ENCODE measurements at places on chromosomes 16 and 17.

DNA sequence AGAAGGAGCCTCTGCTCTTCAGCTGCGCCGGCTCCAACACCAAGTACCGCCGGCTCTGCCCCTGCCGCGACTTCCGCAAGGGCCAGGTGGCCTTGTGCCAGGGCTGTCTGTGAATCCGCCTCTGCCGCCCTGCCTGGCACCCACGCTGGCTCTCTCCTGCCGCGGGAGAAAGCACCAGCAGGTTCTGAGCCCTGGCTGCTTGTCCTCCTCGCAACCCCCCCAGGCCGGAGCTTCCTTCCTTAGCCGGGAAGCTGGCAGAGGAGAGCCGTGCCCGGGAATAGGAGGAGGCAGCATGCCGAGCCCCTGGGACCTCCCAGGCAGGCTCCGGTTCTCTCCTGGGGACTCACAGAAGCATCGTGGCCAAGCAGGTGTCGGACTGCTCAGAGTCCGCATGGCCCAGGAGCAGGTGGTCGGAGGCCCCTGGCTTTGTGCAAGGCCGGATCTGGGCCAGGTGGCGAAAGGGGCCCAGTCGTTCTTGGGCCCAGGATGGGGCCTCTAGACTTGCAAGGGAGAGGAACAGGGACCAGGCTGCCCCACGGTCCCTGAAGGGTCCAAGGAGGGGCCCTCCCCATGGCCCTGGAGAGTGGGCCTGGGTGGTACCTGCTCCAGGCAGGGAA, 80.6 kb downstream of the MGAT5B start:
- DNase-seq: no peak

DNA sequence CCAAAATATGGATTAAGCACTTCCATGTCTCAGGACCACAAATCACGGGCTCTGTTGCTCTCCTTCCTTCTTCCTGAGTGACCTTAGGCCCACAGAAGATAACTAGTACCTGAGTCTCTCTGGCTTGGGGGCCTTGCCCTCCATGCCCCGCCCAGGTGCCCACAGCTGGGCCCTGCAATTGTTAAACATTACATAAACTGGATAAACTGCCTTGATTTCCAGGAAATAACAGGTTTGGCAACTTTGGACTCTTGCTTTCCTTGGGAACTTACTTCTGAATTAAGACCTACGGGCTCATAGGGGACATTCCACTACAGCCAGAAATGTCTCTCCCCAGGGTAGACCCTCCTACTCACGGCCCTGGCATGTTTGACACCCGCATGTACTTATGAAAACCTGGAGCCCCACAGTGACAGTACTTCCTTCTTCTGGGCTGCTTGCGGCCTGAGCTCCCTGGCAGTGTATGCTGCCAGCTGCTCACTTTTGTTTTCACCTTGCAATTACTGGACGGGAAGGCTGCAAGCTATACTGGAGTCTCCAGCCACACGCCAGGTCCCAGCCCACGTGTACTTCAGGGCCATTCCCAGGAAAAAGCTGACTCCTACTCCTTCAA, 2.3 kb upstream of the UBALD2 start:
- no peak for DNase-seq

DNA sequence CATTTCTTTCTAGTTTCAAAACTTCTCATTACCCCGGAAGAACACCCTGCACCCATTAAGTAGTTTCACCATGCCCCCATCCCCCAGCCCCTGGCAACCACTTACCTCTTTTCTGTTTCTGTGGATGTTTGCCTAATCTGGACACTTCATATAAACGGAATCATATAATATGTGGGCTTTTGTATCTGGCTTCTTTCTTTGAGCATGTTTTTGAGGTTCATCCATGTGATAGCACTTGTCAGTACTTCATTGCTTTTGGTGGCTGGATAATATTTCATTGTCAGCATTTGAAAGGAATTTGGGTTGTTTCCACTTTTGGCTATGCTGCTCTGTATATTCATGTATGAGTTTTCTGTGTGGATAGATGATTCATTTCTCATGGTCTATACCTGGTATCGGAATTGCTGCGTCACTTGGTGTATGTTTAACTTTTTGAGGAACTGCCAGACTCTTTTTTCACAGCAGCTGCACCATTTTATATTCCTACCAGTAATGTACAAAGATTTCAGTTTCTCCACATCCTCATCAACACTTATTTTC, 30.0 kb upstream of the SLC5A10 start:
- DNase-seq: no peak

- no peak for DNase-seq
These were observed 22.0 kb upstream of the CIBAR2 start for GRCh38 chr16:85134076-85134788.

DNA sequence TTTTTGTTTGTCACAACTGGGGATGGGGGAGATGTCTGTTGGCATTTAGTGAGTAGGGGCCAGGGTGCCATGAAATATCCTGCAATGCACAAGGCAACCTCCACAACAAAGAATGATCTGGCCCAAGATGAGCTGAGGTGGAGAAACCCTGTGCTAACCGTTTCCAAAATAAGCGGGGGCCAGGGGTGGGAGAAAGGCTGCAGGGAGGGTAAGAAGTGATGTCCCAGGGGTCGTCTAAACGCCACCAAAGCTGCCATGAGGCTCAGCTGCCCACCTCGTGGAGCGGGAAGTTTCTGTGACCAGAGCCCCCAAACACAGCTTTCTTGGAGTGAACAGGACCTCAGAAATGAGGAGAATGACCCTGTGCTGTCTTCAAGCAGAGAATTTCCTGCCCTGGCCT, 76.5 kb upstream of the CDH5 start:
- DNase-seq: no peak

DNA sequence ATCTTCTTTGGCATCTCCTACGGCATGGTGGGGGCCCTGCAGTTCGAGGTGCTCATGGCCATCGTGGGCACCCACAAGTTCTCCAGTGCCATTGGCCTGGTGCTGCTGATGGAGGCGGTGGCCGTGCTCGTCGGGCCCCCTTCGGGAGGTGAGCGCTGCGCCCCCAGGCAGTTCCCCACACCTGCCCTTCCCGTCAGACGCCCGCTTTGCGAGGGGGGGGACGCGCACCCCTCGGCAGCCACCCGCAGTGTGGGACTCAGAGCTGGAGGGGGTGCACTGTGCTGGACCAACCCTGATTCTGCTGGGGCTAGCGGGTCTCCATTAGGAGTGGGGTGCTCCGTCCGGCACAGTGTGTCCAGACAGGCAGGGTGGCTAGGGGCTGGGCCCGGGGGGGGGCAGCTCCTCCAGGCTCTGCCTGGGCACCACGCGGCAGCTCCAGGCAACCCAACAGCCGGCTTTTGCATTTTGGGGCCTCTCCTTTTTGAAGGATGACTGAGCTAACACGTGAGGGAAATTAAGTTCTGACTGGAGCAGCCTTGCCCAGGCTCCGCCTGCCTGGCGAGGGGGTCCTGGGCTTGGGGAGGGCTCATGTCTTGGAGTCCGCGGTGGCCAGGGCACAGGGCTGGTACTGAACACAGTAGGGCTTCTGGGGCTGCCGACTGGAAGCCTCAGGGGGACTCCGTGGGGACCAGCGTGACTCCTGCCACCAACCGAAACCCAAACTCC, 9.1 kb downstream of the SLC16A3 start:
- DNase-seq: no peak

DNA sequence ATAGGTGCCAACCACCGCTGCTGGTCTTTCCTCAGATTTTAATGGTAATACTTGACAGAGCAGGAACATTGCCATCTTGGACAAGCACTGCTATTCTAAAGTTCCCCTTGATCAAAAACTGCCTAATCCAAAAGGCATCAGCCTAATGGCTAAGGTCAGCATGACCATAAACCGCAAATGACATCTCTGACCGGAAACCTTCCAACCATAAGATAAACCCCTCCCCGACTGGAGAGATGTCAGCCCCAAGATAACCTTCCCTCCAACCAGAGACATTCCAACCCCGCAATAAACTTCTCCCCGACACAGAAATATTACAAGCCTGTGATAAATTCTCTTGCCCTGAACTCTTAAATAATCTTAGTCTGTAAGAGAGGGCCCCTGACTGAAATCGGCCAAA, 7.4 kb upstream of the DHX40 start:
- DNase-seq: no peak

Data from NCI-H345 (cell line).